ENCODE measurements at places on chromosomes 1 and 21.

DNA sequence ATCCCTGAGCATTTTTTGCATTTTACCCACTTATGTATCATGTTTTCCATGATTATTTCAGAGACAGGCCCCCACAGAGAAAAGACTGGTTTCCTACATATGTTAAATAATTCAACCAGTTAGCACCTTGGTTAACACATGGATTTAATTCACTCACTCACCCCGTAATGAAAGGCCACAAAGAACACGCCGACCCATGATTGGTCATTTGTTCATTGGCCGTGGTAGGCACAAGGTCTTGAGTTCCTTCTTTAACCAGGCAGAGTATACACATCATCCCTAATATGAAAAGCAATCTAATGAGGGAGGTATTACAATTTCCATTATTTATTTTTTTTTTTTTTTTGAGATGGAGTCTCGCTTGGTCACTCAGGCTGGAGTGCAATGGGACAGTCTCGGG lies 50.6 kb downstream of the RPS6KA1 start:
- no peak for DNase-seq

GRCh38 chr21:43936247-43936967 lies 71.4 kb downstream of the AGPAT3 start:
- no peak for DNase-seq

DNA sequence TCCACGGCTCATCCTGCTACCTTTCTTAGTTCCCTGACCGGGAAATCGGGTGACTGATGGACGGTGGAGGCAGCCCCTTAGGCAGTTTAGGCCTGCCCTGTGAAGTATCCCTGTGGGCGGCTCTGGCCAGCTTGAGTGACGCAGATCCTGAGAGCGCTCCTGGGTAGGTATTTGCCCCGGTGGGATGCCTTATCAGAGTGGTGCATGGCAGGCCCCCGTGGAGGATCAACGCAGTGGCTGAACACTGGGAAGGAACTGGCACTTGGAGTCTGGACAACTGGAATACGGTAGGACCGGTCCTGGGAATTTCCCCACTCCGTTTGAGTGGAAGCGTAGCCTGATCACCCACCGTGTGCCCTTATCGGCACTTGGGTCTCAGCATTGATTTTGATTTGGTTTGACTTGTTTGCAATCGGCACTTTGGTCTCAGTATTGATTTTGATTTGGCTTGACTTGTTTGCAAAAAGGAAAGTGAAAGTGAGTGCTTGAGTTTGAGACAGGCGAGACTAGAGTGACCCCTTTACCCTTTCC lies 15.2 kb downstream of the PLA2G2F start:
- DNase-seq: no peak

DNA sequence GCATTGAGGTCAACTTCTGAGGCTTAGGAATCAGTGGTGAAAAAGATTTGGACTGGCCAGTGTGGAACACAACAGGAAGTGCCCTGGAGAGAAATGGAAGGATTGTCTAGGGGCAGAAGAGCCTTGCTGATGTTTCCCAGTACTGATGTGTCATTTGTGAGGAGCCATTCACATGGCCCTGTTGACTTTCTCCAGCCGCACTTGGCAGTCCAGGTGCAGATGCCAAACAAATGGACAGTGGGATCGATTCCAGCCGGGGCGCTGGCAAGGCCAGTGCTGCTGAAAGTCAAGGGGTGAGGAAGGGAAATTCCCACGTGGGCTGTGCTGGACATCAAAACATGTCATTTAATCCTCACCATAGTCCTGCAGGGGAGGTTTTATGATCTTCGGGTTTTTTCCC lies 4.9 kb upstream of the TRIM63 start:
- no peak for DNase-seq

GRCh38 chr1:161484613-161485012 lies 20.6 kb upstream of the FCGR2A start:
- no peak for DNase-seq

- no peak for DNase-seq
Observed at GRCh38 chr1:223834660-223835263, 11.0 kb downstream of the TP53BP2 start.

- no peak for DNase-seq
Observed at GRCh38 chr21:27219068-27219467, 252.2 kb upstream of the ADAMTS5 start.

DNA sequence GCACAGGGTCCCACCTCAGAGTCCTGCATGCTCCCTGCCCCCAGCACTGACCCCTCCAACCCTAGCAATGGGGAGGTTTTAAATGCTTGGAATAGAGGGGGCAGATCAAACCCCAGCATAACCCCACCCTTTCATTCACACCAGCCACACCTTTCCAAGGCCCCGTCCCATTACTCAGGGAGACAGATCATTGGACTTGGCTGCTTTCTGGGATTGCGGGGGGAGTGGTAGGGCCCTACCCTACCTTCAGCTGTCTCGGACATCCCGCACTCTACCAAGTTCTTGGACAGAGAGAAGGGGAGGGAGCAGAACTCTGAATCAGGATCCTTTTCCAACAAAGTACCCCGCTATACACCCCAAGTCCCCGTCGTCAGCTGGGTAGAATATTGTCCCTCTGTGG lies 983 bp downstream of the PADI2 start:
- no peak for DNase-seq

- DNase-seq: no peak
Observed at GRCh38 chr1:85220756-85221201, 20.0 kb upstream of the SYDE2 start.

- no peak for DNase-seq
Observed at GRCh38 chr1:236289492-236290131, 7.9 kb upstream of the ERO1B start.

DNA sequence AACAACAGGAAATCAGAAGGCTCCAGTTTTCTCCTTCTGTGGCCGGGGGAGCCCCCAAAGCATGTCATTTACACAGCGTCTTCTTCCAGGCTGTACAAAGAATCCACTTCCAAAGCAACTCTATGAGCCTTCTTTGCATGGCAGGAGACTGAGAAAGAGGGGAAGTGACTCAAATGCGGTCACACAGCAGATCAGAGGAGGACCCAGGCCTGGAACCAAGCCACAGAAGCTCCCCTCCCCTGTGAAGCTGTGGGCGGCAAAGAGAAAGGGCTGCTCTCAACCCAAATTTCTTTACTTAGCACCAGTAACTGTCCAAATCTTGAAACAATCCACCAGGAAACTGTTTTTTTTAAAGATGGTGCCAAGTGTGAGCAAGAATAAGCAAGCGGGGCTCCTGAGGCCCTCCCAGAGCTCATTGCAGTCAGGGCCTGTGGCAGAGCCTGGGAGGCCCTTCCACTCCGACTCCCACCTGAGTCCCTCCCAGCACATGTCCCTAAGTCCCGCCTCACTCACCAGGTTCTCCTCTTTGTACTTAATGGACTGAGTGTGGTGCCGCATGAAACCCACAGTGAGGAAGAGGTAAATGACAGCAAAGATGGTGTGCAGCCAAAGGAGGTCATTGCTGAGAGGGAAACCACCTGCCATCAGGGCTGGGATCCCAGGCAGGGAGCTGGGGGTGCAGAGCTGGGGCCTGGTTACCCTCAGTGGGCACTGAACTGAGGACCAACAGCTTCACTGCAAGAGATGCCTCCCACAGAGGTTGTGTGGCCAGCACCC lies 15.9 kb downstream of the TMEM63A start:
- peak; percentile 73 for DNase-seq

DNA sequence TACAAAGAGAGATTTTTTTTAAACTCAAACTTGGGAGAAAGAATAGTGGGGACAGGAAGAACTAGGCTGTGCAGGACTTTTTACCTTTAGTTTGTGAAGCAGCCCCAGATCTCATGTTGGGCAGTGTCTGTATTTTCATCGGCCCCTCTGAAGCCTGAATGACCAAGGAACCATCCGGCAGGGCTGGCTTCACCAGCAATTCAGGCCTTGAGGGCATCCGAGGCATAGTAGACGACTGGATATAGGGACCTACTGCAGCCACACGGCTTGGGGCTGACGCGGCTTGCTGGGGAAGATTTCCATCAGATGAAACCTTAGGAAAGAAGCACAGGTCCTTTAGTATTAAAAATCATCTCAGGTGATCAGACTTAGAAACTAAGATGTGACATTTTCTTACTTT lies 43.7 kb downstream of the TP53BP2 start:
- DNase-seq: no peak

- DNase-seq: no peak
Observed at GRCh38 chr1:202255343-202255742, 61.7 kb downstream of the LGR6 start.

- no peak for DNase-seq
Observed at GRCh38 chr1:5389101-5389885, 602.9 kb downstream of the NPHP4 start.

DNA sequence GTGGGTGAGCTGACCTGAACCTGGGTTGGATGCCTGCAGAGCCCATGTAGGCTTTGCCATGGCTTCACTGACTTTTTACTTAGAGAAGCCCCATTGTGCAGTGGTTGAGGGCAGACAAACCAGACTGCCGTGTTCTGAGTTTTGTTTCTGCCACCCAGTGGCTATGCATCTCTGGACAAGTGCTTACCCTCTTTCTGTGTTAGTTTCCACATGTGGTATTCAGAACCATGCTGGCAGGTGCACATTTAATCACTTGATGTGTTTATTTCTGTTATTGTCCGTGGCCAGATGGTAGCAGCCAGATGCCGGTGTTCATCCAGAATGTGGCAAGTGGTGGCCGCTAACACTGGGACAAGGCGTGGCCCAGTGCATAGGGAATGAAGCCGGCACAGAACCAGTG lies 10.3 kb upstream of the PTPN7 start:
- DNase-seq: no peak

DNA sequence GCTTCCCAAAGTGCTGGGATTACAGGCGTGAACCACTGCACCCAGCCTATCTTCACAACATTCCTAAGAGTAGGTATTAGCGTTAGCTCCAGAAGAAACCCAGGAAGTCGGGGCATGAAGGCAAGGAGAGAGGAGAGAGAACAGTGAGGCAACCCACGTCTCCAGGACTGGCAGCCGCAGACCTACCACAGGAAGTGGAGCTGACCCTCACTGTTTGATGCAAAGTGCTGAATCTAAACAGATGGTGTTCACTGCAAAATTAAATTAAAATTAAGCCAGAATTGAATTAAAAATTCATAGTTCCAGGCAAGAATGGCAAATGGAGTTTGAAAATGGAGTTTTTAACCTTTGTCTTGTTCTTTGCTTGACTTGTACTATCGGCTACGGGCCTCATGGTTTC lies 6.7 kb downstream of the ECE1 start:
- no peak for DNase-seq

- DNase-seq: no peak
Observed at GRCh38 chr1:229237320-229237719, 33.6 kb upstream of the RAB4A start.

- DNase-seq: no peak
Observed at GRCh38 chr1:5711079-5711478, 281.1 kb downstream of the NPHP4 start.

DNA sequence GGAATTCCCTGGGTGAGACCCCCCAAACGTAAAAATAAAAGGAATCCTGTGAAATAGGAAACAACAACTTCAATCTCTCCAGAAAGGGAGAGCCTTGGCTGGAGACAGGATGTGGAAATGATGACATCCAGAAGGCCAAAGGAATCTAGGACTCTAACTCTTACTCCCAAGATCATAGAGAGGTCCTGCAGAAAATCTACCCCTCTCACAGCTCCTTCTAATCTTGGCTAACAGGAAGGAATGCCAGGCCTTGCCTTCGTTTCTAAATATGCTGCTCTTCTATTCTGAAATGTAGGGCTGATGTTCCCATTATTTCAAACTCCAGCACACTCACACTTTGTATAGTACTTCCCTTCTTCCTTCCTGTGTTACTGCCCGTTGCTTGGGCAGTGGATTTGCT lies 40.7 kb downstream of the ARHGEF11 start:
- no peak for DNase-seq

DNA sequence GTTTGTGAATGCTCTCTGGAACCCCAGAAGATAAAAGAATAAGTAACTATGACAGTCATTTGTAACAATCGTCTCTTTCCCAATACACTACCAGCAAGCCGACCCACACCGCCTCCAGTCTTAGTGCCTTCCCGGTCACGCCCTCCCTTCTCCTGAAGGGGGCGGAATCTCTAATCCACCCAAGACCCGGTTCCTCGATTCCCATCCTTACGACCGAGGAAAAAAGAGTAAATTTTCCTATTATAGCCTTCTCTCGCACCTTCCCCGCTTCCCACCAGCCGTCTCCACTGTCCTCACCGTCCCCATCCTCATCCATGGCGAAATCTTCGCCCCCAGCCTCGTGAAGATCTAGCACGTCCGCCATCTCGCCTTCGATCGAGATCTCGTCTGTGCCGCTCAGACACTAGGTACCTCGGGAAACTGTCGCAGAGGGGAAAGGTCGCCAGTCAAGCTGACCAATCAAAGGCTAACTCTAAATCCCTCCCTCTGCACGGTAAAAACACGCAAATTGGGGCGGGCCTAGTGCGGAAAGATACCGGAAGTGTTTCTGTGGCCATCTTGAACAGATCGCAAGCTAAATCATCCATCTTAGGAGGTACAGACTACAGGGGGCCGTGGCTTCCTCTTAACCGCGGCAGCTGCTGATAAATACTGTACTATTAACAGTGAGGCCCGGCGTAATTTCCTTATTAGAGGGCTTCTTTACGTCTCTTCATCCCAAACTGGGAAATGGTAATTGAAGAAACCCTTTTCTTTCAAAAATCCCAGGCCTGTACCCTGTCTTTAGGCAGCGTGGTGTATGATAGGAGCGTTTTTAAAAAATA lies at the start of gene RBM8A:
Gene RBM8A (minus strand): TSS at position 422 of the 824 bp plus-strand sequence. CDS start 58 bp downstream, at position 364.
- peak; percentile 82 for DNase-seq

Data from stimulated activated CD8-positive, alpha-beta memory T cell treated with anti-CD3 and anti-CD28 coated beads, Interleukin-15, amount 100 ng/mL, for 4 hours (primary cell).